ENCODE measurements at places on chromosomes 11 and 22.

GRCh38 chr22:43921370-43921769 is 2.2 kb upstream of the PNPLA3 start:
- no peak for DNase-seq

DNA sequence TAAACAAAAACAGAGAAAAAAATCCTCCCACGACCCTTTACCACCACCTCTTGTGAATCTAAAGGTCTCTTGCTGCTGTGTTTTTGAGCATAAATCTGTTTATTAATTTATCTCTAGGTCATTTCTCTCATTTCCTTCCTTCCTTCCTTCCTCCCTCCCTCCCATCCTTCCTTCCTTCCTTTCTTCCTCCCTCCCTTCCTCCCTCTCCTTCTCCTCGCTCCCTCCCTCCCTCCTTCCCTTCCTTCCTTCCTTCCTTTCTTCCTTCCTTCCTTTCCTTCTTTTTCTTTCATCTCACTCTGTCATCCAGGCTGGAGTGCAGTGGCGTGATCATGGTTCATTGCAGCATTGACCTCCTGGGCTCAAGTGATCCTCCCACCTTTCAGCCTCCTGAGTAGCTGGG is 13.5 kb upstream of the APOBEC3A start:
- DNase-seq, result no peak

- DNase-seq, result no peak
These were observed 72.2 kb upstream of the RCN1 start for GRCh38 chr11:32018672-32019071.

DNA sequence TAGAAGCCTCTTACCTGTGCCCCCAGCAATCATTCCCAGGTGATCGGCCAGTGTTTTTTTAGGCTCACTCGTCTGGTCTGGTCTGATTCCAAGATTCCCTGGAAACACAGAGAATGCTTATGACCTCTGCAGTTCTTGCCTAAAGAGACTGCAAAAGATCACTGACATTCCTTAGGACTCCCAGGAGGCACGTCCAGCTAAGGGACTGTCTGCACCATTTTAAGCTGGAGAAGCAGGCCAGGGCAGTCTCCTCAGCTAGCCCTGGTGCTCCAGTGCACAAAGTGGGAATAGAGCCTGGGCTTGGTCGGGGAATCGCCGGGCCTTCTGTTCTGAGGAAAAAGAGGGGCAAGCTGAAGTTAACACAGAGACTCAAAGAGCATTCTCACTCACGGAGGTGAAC is 4.8 kb downstream of the CYB5R2 start:
- no peak for DNase-seq

- DNase-seq, result peak; percentile 74
These were observed 42.3 kb downstream of the TRMU start for GRCh38 chr22:46377525-46378425.

DNA sequence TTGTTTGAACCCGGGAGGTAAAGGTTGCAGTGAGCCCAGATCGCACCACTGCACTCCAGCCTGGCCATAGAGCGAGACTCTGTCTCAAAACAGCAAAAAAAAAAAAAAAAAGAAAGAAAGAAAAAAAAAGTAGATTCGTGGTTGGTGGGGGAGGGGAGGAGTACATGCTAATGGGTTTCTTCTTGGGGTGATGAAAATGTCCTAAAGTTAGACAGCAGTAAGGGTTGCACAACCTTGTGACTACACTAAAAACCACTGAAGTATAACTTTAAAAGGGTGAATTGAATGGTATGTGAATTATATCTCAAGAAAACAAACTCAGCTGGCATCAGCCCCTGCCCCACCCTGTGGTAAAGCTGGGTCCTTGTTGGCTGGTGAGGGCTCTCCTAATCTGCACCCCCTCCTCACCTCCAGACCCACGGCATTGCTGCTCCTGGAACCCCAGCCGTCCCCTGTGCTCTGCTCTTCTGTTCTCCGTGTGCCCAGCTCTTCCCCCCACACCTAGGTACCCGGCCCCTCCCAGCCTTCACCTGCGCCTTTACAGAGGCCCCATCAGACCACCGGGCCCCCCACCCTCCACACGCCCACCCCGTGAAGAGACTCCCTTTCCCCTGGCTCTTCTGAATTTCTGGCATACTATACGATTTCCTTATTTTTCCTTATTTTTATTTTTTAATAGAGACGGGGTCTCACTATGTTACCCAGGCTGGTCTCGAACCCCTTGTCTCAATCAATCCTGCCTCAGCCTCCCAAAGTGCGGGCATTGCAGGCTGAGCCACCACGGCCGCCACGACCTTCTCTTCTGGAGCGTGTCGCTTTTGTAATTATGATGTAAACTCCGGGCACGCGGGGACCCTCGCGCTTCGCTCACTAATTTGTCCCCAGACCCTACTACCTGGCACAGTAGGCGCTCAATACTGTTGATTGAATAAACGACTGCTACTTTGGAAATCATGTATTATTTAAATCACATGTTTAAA is 924 bp upstream of the FADD start:
- DNase-seq, result no peak

DNA sequence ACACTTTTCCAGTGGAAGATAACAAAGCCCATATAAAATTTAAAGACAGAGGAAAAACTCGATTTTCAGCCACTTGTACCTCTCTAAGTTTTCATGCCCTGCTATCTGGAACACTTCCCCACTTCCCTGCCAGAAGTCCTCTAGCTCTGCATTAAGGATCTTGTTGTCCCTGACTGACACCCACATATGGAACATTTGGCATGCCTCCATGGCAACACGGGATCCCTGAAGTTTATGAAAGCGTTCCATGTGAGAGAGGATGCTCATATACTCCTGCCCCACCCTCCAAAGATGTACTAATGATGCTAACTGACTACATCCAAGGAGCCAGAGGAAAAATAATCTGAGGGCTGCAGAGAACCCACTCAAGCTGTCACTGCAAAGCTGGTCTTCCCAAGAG is 8.8 kb upstream of the C11orf91 start:
- no peak for DNase-seq

GRCh38 chr11:119992171-119993051 is 145.5 kb downstream of the TRIM29 start:
- no peak for DNase-seq

GRCh38 chr22:26471522-26471921 is 12.1 kb downstream of the HPS4 start:
- DNase-seq, result peak; percentile 91

- DNase-seq, result no peak
These were observed 64.1 kb upstream of the LMO1 start for GRCh38 chr11:8327761-8328192.

DNA sequence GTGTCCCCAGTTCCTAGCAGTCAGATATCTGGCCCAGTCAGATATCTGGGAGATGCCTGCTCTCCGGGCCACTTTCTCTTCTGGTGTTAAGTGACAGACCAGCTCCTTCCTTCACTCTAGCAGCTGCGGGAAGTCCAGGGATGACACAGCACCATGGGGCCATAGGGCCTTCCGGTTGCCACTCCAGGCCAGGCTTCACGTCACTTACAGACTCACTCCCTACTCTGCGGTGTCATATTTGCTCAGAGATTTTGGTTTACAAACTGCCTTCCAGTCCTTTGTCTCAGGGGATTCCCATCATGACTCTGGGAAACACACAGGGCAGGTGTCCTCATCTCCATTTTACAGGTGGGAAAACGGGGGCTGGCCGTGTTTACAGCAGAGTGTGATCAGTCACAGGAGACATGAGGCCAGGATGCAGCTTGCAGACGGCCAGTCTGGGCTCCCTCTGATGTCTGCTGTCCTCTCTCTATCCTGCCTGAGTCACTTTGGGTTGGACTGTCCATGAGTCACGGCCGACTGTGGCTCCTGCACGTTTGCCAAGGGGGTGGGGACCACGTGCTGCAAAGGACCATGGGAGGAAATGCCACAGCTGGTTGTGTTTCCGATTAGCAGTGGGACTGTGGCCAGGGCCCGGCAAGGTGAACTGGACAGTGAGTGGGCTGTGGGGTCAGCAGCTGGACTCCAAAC is 8.2 kb upstream of the TBC1D22A start:
- DNase-seq, result peak; percentile 91

- no peak for DNase-seq
These were observed 42.7 kb downstream of the IGLL1 start for GRCh38 chr22:23537416-23537815.

- no peak for DNase-seq
These were observed 62.7 kb downstream of the IGF2 start for GRCh38 chr11:2076441-2076840.

DNA sequence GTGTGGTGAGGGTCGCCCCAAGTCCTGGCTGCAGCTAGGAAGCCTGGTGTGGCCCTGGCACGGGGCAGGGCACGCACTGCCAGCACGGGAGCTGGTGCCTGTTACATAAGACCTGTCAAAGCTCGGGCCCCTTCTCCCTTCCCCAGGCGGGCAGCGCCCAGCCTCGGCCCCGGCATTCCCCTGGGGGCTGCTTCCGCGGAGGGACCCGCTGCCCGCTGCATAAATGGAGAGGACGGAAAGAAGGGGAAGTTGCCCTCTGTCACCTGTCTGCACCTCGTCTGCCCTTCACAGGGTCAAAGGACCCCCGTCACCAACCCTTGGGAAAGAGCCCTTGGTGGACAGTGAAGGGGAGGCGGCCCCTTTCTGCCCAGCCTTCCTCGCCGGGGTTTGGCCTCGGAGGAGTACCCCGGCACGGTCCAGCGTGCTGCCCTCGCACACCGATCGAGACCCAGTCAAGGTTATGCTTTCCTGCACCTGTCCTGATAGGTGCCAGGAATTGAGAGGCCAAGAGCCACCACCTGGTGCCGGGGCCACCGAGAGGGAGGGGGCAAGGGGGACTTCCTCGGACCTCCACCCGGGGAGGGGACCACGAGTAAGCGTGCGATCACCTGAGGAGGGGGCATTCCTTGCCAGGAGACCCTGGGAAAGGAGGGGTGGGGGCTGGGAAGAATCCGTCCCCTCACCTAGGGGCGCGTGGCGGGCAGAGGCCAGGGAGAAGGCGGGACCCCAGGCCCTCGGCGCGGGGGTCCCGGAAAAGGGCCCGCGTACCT is 16.8 kb upstream of the MFRP start:
- no peak for DNase-seq

- DNase-seq, result no peak
These were observed 4.1 kb upstream of the VSIG2 start for GRCh38 chr11:124756033-124756752.

DNA sequence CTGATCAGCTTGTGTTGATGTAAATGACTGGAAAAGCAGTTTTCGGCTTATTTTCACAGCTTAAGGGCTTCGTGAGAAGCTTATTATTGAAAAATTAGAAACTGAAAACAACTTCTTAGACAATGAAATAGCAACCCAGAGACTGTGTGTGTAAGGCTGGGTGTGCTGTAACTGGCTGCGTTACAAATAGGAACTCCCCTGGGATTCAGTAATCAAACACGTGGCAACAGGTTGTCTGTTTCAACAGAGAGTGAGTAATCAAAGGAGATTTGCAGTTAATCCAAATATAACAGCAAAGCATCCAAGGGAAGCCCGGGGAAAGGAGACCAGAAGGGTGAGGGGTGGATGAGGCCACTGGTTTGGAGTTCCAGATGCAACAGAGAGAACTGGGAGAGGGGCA is 19.2 kb downstream of the NTM start:
- DNase-seq, result peak; percentile 6

- DNase-seq, result peak; percentile 34
These were observed 25.0 kb upstream of the SUSD2 start for GRCh38 chr22:24156141-24156912.

- no peak for DNase-seq
These were observed 39.9 kb upstream of the PHF21A start for GRCh38 chr11:46161201-46161600.

DNA sequence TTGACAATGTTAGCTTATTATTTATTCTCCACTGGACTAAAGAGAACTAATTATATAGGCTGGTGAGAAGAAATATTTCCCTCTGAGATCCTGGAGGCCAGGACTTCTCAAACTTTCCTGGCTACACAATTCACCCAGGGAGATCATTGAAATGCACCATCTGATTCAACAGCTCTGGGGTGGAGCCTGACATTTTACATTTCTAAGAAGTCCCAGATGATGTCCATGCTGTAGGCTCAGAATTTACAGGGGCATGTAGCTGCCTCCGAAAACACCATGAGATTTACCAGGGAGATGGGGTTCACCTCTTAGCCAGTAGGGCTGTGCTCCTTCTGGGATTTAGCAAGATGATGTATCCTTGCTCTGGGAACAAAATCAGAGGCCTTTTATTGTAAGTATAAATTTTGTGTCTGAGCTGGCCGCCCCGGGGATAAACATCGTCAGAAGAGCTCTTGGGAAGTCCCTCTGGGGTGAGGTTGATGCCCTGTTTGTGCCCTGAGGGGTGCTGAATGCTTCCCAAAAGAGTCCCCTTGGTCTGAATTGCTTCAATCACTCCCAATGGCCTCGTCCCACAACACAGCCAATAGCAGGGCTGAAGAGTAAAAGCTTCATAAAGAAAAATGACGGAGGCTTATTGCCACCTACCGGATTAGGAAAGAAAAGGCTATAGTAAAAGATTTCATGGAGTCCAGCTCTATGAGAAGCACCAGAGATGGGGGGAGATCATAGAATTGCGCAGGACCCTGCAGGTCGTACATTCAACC is 33.4 kb upstream of the API5 start:
- DNase-seq, result peak; percentile 50

- DNase-seq, result no peak
These were observed 37.4 kb upstream of the CD82 start for GRCh38 chr11:44528103-44528502.

DNA sequence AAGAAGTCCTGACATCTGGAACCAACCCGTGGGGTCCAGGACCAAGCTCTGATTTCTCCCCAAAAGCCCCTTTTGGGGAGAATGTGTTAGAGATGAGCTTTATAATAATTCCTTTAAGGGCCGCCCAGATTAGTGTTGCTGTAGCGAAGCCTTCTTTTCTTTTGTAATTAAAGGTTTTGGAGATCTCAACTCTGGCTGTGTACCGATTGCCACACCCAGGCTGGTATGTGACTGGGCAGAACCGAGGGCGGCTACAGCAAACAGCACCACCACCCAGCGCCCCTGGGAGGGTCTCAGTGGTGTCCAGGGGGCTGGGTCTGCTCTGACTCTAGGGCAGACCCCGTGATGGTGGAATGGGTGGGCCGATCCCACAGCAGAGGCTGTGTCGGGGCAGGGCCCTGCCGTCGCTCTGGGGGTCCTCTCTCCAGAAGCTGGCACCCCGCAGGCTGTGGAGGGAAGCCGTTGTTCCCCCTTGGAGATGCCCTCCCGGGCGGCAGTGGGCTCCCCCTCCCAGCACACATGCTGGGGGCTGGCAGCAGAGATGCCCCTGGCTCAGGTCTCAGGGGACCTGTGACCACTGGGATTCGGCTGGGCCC is 31.0 kb downstream of the TPCN2 start:
- DNase-seq, result no peak

DNA sequence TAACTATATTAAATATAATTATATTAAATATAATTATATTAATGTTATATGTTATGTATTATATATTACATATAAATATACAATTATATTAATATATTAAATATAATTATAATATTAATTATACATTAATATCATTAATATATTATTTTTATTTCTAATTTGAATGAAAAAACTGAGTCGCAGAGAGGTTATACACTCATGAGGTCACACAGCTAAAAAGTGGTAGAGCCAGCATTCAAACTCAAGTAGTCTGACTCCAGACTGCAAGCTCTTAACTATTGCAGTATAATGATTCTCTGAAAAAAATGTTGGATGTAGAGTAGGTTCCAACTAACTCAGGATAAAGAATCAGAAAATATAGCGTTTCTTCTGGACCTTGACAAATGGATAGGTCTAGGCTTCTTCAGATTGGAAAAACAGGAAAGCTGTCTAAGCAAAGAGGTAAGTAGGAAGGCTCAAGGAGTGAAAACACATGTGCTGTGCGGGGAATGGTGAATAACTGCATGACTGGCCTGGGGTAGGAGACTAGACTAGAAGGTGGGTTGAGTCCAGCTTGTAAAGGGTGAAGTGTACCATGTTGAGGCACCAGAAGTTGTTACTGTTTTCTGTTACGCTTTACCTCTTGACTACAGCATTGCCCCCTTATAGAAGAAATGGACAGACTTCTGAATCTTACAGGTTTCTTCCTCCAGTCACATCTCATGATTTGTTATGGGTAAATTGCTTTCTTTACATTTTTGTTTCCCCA is 80.3 kb downstream of the TRIM44 start:
- DNase-seq, result no peak

Measured in RWPE1 (cell line).